ENCODE measurements at places on chromosomes 5 and 9.

- no peak for DNase-seq
These were observed 33.8 kb downstream of the MACROH2A1 start for GRCh38 chr5:135365281-135365680.

DNA sequence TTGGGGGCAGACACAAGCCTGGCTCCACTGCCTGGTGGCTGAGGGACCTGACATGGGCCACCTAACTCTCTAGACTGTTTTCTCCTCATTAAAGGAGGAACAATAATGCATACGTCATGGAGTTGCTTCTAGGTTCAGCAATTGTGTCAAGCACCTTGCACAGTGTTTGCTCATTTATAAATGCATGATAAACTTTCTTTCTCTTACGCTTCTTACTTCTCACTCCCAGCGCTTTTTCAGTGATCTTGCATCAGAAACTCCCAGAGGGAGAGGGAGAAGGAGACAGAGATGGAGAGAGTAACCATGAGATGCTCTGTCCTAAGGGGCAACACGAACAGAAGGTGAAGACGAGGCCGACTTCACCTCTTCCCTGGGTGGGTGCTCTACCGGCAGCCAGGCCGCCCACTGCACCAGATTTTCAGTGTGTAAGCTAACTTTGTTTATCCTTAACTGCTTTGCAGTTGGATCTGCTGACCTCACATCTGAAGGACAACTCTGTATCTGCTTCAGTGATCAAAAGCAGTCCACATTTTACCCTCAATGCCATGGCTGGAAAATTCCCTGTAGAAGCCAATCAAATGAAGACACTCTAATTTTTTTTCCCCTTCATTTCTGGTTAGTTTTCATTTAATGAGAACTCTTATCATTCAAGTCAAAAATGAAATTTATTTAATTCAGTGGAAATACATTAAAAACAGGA lies 35.3 kb downstream of the MED27 start:
- DNase-seq, result no peak

DNA sequence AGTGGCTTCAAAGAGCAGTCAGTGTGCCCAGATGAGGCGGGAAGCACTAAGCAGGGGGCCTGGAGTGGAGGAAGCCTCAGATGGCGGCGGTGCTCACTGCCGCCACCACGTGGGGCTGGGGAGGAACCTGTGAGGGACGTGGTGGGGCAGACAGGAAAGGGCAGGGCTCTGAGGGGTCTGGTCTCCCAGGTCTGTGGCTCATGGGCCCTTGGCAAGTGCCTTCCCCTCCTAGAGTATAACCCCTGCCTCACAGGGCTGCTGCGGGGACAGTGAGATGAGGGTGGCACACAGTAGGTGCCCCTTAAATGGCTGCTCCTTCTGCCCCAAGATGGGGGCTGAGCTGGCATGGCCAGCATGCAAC lies 26.6 kb downstream of the NR5A1 start:
- DNase-seq, result no peak

- DNase-seq, result no peak
These were observed 57.7 kb downstream of the LMX1B start for GRCh38 chr9:126671381-126671831.

DNA sequence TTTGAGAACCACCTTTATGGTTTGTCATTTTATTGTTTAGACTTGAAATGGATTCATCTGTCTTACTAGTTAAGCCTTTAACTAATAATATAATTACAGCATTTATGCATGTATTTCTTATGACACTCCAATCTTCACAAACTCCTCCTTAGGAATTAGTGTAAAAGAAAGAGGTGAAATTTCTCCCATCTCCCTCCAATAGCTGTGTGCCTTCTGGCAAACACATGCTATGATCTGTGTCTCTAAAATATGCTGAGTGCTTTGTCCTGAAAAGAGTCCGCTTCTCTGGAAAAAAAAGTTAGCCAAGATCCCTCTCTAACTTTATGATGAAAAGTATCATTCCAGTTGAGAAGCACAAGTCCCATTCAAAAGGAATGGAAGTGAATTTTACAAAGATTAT lies 13.9 kb upstream of the TENT4A start:
- DNase-seq, result no peak

DNA sequence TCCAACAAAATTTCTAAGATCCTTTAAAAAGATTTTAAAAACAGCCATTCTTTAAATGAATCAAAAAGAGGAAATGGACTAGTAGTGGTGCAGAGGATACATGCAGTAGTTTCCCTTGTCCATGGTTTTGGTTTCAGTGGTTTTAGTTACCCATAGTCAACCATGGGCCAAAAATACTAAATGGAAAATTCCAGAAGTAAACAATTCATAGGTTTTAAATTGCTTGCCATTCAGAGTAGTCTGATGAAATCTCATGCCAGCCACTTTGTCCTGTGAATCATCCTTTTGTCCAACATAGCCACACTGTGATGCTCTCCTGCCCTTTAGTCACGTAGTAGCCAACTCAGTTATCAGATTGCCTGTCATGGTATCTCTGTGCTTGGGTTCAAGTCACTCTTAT lies 286.1 kb downstream of the ANXA1 start:
- DNase-seq, result peak; percentile 52

GRCh38 chr5:134541736-134542376 lies 16.4 kb downstream of the JADE2 start:
- no peak for DNase-seq

DNA sequence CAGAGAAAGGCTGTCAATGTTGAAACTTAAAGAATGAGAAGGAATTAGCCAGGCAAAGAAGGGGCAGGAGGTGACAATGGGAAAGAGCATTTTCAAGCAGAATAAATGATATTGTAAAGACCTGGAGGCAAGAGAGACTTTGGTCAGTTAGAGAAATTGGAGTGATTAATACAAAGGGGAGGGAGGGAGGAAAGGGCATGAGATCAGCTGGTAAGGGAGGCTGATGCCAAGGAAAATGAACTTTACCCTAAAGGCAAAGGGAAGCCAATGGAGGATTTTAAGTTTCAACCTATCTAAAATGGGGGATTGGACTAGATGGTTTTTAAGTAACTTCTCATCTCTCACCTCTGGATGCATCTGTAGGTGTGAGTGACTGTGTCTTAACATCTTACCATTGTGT lies 23.3 kb downstream of the C5 start:
- DNase-seq, result no peak
